Esophagus squamous epithelium (tissue), 5 donors: ENCODE measurements at places on chromosomes 5 and 9.

DNA sequence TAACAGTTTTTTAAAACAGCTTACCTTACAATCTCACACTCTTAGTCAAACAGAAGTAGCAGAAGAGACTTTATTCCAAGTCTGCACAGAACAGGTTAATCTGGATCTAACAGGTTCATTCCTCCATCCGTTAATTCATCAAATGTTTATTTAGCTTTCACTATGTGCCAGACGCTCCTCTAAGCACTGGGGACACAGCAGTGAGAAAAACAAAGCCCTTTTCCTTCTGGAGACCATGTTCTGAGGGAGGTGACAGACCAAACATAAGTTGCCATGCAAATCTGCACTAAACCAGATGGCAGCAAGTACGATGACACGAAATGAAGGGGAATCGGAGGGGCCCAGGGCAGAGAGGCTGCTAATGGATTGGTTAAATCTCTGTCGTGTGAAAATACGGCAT is 17.1 kb upstream of the GLIPR2 start:
- DNase-seq: no peak

GRCh38 chr5:149766460-149767280 is 36.6 kb downstream of the PPARGC1B start:
- DNase-seq: no peak

- DNase-seq: no peak
These were observed 20.5 kb downstream of the RANBP17 start for GRCh38 chr5:170882345-170882744.

GRCh38 chr9:70392850-70393249 is 21.6 kb downstream of the KLF9 start:
- no peak for DNase-seq

DNA sequence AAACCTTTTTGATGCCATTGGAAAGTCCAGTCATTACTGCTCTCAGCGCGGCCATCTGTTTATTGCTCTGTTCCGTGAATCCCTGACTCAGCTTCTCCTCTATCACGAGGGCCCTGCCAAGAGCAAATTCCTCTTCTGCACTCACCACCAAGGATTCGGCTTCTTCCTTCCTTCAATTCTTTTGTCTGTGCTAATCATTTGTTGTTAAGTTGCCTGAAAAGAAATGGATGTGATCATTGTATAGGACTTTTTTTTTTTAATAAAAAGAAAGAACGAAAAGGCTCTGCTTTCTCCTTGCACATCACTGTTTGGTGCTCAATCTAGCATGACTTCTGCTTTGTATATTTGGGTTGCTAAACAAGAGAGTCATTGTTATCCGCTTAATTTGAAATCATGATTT is 128.7 kb upstream of the PIK3R1 start:
- no peak for DNase-seq

DNA sequence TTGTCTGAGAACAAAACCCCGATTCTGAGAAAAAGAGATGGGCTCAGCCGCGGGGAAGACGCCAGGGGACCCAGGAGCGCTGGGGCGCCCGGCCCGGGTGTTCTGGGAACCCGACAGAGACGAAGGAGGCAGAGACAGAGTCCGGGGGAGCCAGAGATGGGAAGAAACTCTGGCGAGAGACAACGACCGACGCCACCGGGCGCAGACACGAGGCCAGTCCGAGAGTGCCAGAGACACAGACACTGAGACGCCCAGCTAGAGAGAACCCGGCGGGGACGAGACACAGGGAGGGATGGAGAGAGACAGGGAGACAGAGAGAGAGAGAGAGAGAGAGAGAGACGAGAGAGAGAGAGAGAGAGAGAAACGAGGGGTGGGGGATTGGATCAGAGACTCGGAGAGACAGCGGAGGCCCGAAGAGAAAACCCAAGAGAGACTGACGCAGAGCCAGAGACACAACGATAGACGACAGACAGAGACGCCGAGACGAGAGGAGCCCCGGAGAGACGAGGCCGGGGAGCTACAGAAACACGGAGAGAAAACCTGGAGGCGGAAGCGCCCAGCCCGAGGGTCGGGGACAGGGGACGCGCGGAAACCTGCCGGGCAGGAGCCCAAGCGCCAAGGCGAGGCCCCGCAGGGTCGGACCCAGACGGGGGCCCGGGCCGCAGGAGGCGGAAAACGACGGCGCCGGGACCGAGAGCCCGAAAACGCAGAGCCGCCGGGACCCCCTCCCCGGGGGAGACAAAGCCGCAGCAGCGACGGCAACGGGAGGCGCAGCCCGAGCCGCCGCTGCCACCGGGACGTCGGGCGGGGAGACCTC is 3.3 kb downstream of the NR5A1 start:
- DNase-seq: no peak

DNA sequence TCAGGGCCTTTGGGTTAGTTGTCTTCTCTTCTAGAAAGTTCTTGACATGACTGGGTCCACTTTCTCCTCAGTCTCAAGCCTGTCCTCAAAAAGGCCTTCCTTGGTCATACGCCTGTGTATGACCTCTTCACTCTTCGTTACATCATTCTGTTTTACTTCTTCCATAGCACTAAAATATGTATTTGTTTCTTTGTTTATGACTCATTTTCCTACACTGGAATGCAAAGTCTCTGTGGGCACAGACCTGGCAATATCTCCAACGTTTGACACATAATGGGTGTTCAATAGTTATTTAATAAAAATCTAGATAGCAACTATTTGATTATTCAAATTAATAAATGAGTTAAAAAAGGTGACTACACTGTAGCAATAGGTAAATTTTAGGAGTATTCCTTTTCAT is 85.1 kb downstream of the YIPF5 start:
- no peak for DNase-seq

DNA sequence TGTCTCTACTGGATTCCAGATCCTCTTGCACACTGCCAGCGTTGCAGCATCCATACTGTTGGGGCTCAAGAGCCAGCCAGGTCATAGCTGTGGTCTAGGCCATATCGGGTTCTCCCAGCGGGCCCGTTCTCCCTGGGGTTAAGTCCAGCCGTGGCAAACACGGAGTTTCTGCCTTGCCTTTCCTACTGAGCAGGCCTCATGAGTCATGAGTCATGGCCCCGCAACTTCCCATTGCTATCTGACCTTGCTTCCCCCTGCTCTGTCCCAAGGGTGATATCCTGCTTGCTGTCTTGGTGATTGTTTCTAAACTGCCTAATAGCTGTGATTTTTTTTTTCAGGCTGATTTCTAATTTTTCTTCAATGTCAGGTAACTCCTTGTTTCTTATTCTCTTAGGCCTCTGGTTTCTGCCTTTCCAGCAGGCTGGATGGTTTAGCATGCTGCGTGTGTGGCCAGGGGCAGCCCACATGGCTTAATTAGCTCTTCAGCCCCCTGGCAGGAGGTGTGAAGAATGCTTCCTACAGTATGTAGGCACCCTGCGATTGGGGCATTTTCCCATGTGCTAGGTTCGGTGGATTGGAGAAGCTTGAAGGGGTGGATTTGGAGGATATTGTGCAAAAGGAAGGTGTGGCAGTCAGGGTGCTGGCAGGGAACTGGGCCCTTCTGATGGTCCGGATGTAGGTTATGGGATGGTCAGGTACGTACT is 18.7 kb downstream of the DAPK1 start:
- no peak for DNase-seq

DNA sequence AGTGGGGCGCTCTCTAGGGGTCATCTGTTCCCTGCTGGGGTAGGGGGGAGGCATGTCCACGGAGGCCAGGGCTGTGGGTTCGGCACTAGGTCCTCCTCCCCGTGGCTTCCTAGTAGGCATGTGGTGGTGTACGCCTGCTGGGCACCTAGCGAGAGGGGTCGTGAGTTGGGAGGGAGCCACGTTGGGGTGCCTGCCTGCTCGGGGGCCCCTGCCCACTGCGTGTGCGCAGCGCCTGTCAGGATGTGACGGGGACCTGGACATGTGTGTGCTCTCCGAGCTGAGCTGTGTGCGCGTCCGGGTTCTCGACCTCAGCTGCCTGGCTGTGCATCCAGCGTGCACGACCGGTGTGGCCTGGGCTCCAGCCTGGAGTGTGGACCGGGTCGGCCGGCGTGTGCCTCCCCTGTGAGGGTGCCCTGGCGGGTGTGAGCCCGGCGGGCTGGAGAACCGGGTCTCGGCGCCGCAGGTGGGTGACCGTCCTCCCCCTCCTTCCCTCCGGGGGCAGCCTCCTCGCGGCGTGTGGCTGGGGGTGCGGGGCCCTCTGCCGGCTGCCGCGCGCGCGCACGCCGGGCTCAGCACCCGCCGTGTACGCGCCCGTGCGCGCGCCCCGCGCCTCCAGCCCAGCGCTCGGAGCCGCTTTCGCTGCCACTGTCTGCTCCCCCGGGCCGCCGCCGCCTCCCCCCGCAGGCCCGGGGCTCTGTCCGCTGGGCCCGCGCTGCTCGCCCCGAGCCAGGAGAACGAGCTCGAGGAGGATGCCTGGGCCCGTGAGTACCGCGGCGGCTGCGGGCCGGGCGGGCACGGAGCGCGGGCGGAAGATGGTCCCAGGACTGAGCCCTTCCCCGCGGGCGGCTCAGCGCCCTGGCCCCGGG is at the start of gene PRR7:
Gene PRR7, plus strand, starts transcription at position 615 of the 866 bp plus-strand sequence. CDS start 8,254 bp downstream, outside the sequence.
- no peak for DNase-seq
